ENCODE measurements at places on chromosomes 7 and 10.

DNA sequence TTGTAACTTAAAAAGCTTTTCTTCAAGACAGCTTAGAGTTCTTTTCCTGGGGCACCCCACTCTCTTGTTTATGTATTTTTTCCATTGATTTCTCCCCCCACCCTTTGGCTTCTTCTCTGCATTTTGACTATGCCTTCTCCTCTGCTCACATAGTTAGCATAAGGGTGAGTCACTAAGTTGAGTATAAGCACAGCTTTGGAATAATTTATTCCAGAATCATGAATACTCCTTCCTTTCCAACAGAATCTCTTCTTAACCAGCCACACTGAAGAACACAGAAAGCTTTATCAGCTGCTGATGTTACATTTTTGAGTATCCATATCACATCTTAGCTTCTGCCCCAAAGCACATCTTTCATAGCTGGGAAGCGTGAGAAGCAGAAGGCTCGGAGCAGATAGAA, 449.5 kb upstream of the MKI67 start:
- DNase-seq = no peak

- DNase-seq = no peak
These were observed 60.8 kb upstream of the NMT2 start for GRCh38 chr10:15229268-15229667.

- no peak for DNase-seq
These were observed 49.2 kb downstream of the CUL2 start for GRCh38 chr10:35040760-35041501.

DNA sequence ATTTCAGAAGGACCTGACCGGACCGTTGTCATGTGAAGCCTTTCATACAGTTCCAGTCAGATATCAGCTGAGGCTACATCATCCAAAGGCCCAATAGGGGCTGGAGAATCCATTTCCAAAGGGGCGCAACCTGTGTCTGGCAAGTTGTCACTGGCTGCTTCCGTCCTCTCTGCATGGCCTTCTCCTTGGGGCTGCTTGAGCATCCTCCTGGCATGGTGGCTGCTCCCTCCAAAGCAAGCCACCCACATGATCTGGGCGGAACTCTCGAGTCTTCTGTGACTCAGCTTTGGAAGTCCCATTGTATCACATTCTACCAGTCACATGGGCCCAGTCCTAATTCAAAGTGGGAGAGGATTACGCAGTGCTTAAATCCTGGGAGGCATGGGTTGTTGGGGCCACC, 207.0 kb upstream of the SHH start:
- DNase-seq = no peak

DNA sequence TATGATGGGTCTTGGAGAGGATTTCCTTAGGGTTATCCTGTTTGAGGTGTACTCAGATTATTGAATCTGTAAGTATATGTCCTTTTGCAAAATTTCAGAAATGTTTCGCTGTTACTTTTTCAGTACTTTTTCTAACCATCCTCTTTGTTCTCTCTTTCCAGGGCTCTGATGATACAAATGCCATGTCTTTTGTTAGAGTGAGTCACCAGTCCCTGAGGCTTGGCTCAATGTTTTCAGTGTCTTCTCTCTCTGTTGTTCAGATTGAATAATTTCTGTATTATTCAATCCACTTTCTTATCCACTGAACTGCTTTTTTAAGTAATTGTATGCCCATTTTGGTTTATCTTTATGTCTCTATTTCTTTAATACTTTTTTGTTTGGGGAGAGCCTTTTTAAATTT, 449.4 kb downstream of the TNS3 start:
- DNase-seq = no peak

DNA sequence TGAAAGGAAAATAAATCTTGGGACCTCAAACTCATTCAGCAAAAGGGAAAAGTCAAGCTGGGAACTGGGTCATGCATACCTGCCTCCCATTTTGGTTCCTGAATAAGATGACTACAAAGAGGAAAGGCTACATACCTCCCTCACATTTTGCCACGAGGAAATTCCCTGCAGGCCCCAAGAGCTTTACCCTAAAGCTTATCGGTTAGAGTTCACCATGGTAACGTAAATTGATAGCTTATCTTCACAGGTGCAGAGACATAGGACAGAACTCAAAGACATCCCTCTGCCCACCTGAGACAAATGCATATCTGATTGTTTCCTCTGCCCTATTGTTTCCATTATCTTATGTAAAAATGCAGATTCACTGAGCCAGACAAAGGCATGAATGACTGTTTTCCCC, 31.5 kb upstream of the GRB10 start:
- DNase-seq = no peak

GRCh38 chr10:78207216-78207615, 173.6 kb downstream of the RPS24 start:
- DNase-seq = no peak

DNA sequence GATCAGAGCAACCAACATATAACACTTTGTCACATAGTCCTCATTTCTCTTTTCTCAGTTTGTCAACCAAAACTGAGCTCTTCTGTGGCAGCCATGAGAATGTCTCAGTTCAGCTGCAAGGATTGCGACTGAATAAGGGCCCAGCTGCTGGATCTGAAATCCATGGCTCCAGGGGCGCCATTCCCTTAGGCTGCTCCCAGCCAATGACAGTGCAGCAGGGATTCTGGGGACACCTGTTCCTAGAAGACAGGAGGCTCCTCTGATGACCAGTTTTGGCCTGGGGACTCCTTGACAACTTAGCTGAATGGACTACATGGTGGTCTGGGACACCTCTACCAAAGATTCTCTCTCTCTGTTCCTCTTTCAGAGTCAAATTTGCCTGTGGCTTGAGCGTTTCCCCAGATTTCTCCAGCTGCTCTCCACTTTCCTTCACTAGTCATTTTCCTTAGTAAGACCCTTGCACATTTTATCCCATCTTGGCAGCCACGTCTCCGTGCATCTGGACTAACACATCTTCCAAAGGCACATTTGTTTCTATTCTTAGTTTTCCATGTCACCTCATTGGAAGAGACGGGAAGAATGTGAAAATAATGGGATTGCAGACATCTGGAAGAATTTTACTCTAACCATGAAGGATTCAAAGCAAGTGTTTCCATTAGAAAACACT, 28.1 kb upstream of the KIF5B start:
- DNase-seq = no peak

- DNase-seq = no peak
These were observed 76.8 kb upstream of the INSIG1 start for GRCh38 chr7:155220903-155221302.

- no peak for DNase-seq
These were observed 450.6 kb upstream of the AUTS2 start for GRCh38 chr7:69147631-69148030.

- no peak for DNase-seq
These were observed 17.2 kb upstream of the FXYD4 start for GRCh38 chr10:43354330-43354635.

GRCh38 chr7:131655447-131655846, 99.0 kb upstream of the PODXL start:
- no peak for DNase-seq

GRCh38 chr10:29229258-29229705, 59.6 kb upstream of the LYZL1 start:
- DNase-seq = no peak

GRCh38 chr7:27782849-27783248, 42.9 kb downstream of the TAX1BP1 start:
- no peak for DNase-seq

GRCh38 chr10:131653554-131654470, 247.0 kb upstream of the PPP2R2D start:
- DNase-seq = no peak

DNA sequence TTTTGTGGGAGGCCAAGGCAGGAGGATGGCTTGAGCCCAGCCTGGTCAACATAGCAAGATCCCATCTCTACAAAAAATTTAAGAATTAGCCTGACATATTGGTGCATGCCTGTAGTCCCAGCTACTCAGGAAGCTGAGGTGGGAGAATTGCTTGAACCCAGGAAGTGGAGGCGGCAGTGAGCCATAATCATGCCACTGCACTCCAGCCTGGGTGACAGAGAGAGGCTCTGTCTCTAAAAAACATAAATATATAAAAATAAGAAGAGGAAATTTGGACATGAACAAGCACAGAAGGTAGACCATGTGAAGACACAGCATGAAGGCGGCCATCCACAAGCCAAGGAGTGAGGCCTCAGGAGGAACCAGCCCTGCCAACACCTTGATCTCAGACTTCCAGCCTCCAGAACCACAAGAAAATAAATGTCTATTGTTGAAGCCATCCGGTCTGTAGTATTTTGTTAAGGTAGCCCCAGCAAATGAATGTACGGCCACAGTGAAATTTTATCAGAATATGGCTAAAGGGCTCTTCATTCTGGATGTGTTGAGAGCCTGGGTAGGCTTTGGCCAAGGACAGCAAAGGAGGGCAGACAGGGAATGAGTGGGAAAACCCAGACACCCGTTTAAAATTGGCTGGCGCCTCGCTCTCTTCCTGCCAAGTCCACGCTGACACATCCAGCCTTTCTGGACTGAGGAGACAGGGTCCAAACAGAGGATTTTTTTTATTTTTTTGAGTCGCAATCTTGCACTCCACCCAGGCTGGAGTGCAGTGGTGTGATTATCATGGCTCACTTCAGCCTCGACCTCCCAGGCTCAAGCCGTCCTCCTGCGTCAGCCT, 12.9 kb upstream of the GRID2IP start:
- no peak for DNase-seq

DNA sequence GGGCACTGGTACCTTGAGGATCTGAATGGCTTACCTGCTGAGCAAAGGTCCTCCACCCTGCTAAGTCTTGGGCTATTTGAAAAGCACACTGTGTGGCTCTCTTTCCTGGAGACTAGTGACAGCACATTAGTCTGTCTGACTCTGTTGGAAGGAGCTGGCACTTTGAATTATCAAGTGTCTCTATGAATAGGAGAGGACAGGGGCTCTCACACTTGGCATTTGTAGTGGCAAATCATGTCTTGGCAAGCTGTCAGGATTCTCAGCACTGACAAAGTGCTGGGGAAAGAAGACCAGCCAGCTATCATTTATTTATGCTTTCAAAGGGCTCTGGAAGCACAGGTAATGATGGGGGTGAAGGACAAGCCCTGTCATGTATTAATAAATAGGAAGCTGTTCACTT, 62.8 kb downstream of the MTPN start:
- DNase-seq = no peak

DNA sequence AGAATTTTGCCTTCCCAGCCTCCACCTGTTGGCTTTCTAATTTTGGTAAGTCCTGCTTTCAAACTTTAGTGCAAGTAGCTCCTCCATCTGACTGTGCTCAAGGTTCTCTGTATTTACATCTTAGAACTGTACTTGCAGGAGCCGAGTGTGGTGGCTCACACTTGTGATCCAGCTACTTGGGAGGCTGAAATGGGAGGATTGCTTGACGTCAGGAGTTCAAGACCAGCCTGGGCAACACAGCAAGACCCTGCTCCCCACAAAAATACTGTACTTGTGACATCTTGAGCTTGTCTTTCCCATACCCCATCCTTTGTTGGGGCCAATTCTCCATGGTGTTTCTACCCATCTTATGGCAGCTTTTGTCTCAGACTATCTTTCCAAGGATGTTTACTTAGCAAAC, 4.7 kb upstream of the VDAC2 start:
- no peak for DNase-seq

GRCh38 chr7:128221929-128222403, 19.1 kb upstream of the LEP start:
- DNase-seq = no peak

- DNase-seq = no peak
These were observed 194.4 kb upstream of the SEMA3D start for GRCh38 chr7:85381212-85381611.

DNA sequence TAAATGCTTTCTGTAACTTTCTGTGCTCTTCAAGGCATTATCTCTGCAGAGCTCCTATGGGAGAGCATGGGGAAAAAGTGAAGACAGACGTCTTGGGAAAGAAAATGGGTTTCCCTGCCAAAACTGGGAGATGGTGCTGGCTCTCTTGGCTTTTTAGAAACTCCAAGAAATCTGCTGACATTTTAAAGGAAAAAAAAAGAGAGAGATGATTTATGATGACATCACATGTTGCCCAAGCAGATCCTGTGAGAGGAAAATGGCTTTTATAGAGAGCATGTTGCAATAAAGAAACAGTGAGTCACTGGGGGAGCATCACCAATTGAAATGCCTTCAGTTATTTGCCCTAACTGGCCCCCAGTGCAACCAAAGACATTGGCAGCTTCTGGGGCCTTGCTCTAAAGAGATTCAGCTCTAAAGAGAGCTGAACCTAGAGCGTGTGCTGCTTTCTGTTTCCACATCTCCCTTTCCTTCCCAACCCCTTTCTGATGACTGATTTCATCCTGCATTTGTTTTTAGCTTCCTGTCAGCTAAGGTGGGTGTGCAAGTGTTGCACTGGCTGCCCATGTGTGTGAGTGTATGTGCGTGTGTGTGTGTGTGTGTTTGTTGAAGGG, 37.7 kb downstream of the LRMDA start:
- peak; percentile 10 for DNase-seq

DNA sequence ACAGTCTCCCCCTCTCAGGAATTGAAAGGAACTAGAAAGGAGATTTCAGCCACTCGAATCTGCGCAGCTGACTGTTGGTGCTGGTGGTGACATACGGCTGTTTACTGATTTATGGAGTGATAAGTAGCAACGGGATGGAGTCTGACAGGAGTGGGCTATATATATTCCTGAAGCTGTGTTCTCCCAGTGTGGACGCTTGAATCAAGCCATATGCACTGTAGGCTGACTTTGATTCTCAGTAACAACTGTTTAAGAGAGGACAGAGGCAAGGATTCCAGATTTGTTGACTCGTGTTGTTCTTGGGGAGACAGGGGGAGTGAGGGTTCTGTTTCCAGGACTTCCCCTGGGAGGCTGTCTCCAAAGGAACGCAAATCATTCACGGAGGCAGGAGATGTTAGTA, 260.1 kb upstream of the AUTS2 start:
- DNase-seq = no peak

DNA sequence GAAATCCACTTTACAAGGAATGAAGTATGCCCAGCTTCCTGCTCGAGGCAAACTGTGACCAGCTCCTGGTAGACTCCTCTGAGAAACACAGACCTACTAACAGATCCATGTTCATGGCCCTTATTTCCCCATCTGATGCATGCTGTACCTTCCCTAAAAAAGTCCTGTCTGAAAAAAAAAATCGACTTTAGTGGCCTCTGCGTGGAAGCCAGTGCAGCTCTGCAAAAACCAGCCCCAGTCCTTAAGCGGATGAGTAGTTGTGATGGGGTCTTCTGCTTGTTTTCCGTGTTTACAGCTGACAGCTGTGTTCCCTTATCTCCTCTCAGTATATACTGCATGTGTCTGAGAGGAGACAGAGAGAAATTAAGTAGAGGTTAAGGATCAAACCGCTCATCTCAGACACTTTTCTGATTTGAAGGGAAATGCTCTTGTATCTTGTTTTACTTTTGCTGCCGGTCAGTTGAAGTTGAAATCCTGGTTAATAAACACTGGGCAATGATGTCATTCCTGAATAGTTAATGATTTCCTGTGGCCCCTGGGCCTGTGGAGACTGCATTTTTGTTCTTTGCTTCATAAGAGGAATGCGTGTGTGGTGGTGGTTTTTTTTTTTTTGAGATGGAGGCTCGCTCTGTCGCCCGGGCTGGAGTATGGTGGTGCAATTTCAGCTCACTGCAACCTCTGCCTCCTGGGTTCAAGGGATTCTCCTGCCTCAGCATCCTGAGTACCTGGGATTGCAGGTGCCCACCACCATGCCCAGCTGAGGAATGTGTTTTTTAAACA, 67.6 kb downstream of the DOCK1 start:
- DNase-seq = peak; percentile 48
